ENCODE measurements at places on chromosomes 7 and 10.

DNA sequence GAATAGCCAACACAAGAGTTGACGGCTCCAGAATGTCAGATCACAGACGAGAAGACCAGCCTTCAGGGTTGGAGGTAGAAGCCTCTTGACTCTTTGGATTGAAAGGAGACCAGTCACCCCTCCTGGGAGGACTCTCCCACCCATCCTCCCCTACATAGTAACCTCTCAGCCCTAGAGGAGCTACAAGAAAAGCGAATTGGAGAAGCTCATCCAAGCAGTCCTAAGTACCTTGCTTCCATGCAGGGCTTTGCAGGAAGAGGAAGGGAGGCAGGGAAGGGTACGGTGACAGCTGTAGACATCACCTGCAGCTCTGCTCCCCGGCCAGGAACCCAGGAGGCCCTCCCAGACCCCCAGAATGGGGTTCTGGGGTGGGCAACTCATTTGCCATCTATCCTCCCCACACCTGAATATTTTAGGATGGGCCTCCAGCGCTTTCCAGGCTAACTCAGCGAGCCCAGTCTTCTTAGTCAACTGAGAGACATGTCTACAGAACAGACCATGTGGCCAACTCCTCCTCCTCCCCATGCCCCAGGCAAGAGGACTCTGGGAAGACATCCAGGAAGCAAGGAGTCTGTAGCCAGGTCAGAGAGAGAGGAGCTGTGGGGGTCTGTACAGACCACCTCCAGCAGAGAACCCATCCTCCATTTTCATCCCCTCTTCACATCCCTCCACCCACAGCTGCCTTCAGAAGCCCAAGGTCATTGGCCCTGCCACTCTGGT lies 55.6 kb upstream of the LBX1 start:
- no peak for DNase-seq

- no peak for DNase-seq
These were observed 15.8 kb downstream of the TAS2R39 start for GRCh38 chr7:143199040-143199439.

DNA sequence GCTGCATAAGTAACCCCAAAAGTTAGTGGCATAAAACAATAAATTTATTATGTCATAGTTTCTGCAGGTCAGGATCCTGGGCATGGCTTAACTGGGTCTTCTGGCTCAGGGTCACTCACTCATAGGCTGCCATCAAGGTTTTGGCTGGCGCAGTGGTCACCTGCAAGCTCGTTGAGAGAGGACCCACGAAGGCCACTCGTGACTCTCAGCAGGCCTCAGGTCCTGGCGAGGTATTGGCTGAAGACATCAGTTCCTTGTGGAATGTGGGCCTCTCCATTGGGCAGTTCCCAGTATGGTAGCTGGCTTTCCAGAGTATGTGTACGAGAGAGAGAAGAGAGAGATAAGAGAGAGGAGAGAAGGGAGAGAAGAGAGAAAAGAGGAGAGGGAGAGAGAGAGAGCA lies 138.3 kb upstream of the KLF14 start:
- DNase-seq: no peak

DNA sequence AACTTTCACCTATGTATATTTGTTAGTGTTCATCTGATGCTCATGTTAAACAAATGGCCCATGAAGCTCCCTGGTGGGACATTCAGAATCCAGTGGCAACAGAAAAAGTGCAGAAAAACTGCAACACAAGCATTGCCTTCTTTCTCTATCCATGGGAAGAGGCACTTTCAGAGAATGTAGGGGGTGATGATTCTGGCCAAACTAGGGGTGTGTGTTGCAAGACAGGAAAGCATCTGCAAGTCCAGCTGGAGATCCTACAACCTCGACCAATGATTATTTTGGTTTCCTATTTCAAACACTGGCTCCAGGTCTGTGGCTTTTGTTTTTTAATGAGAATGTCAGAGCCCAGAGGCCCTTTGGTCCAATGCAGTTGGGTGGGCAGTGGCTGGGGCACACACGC lies 198.7 kb downstream of the CXCL12 start:
- DNase-seq: no peak

GRCh38 chr10:119680650-119681081 lies 29.5 kb downstream of the BAG3 start:
- DNase-seq: no peak

GRCh38 chr10:104980368-104980767 lies 339.3 kb downstream of the SORCS3 start:
- DNase-seq: no peak

- DNase-seq: no peak
These were observed at the start of gene TSC22D4 for GRCh38 chr7:100478958-100479660. Gene TSC22D4 (minus strand): TSS chr7:100479214. CDS start chr7:100478038, 1,176 bp downstream.

- no peak for DNase-seq
These were observed 293.4 kb upstream of the C7orf33 start for GRCh38 chr7:148296994-148297644.

DNA sequence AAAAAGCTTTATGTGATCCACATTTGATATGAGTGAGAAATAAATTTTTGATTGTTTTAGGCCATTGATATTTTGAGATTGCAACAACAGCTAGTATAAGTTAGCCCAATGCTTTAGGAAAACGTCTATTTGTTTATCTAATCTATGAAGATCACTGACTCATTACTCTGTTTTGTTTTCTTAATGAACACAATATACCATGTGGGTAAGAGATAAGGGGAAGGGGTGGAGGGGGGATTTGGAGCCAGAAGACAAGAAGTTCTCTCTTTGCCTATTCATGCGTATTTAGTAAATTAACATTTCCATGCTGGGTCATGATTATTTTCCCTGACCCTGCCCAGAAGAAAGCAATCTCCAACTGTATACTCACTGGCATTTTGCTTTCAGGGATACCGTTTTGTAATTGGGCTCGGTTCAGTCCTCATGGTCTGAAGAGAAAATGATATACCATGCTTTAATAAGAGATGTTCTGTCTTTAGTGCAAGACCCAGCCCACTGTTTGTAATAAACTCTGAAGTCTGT lies 359.5 kb upstream of the NPSR1 start:
- no peak for DNase-seq

DNA sequence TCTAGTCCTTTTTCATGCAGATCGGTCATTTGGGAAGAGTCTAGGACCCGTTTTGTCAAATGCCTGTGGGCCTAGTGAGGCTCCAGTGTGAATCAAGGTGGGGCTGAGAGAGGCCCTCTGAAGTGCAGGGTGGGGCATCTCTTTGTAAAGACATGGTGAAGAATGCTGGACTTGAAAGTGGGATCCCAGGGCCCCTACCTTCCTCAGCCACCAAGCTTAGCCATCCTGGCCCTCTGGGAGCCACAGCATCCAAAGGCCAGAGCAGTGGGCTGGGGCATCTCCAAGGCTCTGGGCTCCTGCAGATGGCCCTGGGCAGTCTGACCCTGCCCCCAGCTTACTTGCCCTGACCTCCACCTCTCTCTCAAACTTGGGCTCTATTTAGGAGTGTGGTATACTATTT lies 78.5 kb downstream of the ADCY1 start:
- no peak for DNase-seq

GRCh38 chr10:23742368-23742767 lies 303.5 kb downstream of the OTUD1 start:
- no peak for DNase-seq

GRCh38 chr7:125644109-125644508 lies 714.5 kb upstream of the POT1 start:
- no peak for DNase-seq

GRCh38 chr10:52807803-52808202 lies 35.2 kb upstream of the MBL2 start:
- DNase-seq: no peak

GRCh38 chr10:77036993-77037734 lies 600.4 kb downstream of the KCNMA1 start:
- DNase-seq: no peak

DNA sequence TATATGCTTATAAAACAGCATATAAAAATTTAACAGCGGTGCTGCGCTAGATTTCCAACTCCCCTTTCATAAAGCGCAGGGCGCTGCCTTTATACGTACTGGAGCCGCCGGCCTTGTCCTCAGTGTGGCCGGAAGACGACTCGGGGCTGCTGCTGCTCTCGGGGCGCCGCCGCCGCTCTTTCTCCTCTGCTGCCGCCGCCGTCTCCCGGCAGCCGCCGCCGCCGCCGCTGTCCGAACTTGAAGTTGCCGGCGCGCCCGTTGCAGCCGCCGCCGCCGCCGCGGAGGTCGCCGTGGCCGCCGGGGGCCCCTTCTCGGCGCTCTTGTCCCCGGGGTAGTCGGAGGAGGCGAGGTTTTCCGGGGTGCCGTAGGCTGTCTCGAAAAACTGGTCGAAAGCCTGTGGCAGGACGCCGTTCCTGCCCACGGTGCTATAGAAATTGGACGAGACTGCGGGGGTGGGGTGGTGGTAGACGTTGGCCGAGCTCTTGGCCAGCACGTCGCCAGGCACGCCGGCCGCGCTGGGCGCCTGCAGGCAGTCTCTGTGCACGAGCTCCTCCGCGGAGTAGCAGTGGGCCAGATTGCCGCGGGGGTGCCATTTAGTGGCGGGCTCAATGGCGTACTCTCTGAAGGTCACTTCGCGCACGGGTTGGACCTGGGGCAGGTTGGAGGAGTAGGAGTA lies 557 bp downstream of the HOXA11 start:
- no peak for DNase-seq

- no peak for DNase-seq
These were observed 11.9 kb upstream of the NDUFA5 start for GRCh38 chr7:123569352-123570010.
